ENCODE measurements at places on chromosomes 6 and 20.

DNA sequence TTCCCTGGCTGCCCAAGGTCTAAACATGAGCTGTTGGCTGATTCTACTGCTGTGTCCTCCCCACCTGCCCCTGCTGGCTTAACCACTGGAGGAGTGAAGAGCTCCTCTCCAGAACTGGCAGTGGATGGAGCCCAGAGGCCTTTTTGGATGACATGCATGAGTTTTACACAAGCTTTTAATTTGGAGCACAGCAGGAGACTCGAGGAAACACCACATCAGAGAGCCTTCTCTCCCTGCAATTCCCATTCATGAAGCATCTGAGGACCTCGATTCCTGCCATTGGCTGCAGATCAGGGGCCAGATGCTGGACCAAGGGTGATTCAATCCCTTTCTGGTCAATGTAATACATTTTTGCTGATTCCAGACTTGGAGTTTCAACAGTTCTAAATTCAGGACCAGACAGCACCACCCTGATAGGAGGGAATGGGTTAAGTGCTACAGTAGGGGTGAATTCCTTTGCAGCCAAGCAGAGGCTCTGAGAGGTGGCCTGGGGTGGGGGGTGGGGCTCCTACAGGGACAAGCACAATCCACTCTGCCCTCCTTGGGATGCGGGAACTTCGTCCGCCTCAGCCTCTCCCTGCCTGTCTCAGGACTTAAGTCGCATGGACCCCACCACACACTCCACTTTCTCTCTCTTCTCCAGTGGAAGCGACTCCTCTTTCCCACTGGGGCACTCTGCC lies 599 bp upstream of the PSORS1C1 start:
- DNase-seq, result no peak

DNA sequence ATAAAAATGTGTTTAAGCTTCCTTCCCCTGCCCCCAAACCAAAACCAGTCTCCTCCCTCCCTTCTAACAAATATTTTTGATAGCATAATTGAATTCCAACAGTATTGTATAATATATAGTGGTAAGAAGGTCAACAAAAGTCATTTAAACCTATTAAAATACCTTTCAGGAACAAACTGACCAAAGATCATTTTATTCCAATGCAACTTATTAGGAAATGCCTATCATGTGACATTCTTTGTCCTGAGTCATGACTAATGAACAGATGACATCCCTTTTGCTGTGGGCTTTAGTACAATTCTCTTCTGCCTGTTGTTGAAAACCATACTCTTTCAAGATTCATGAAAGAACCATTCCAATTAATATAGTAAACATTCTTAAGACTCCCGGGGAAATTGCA lies 51.5 kb upstream of the TRAF3IP2 start:
- DNase-seq, result no peak

- no peak for DNase-seq
These were observed 8.0 kb downstream of the ZBTB24 start for GRCh38 chr6:109474995-109475394.

- no peak for DNase-seq
These were observed 94.4 kb upstream of the BMP2 start for GRCh38 chr20:6673071-6673470.

DNA sequence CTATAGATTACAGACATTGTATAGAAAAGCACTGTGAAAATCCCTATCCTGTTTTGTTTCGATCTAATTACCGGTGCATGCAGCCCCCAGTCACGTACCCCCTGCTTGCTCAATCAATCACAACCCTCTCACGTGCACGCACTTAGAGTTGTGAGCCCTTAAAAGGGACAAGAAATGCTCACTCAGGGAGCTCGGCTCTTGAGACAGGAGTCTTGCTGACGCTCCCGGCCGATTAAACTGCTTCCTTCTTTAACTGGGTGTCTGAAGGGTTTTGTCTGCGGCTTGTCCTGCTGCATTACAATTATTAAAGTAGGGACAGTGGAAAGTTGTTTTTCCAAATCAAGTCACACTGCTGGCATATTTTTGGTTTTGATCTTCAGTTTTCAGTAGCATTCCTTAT lies 2.6 kb downstream of the TXLNB start:
- no peak for DNase-seq

GRCh38 chr6:139240161-139241010 lies 51.4 kb downstream of the TXLNB start:
- DNase-seq, result no peak

DNA sequence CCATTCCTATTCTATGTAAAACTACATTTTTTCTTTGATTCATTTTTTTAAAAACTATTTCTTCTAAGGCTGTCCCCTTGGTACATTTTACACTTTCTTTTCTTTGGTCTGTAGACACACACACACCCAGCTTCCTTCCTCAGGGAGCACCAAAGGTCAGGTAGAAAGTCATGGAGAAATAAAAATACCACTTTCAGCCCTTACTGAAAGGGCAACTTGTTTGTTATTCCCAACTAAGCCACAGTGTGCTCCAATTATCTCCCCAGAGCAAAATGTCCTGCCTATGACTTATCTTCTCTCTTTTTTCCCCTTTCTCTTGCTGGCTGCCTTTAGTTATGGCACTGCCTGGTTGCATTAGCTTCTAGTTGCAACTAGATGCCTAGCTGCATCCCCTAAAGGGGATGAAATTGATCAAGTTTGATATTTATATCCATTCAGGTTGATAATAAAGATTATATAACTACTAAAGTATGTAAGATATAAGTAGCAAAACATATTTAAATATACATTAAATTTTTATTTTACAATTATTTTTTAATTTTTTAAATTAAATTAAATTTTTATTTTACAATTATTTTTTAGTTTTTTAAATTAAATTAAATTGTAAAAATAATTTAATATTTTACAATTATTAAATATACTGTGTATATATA lies 21.6 kb upstream of the LRRC1 start:
- DNase-seq, result no peak

- DNase-seq, result peak; percentile 33
These were observed 77.5 kb downstream of the GINS1 start for GRCh38 chr20:25484911-25485511.

DNA sequence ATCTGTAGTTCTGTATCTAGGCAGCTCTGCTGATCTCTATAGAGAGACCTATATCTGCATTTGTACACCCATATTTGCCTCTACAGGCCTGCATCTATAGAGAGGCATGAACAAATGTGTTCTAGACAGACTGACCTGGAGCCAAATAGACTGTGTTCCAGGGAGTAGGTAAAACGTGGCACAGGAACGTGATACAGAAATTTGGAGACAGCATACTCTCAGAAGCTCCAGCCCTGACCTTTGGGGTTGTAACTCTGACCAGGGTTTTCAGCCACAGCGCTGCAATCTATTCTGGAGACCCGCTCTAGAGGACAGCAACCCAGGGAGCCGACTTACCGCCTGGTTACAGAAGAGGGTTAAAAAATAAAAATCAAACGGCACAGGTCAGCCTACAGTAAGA lies 983 bp downstream of the RBBP9 start:
- no peak for DNase-seq

DNA sequence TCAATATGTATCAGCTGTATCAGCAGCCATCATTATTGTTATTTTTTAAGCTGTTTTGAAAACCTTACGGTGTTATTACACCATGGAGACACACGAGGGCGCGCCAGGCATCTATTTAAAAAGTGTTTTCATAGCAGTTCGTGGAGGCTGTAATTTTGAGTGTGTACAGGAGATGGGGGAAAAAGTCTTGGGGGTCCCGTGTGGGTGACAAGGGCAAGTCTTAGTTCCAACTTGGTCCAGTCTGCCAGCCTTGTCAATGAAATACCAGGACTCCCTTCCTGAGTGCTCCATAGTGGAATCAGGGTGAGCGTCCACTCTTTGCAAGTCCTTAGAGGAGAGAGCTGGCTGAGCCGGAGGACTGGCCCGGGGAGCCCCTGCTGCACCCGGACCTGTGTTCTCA lies 43.3 kb downstream of the SLC2A10 start:
- peak; percentile 39 for DNase-seq

GRCh38 chr20:10689385-10689784 lies 15.6 kb upstream of the JAG1 start:
- no peak for DNase-seq

DNA sequence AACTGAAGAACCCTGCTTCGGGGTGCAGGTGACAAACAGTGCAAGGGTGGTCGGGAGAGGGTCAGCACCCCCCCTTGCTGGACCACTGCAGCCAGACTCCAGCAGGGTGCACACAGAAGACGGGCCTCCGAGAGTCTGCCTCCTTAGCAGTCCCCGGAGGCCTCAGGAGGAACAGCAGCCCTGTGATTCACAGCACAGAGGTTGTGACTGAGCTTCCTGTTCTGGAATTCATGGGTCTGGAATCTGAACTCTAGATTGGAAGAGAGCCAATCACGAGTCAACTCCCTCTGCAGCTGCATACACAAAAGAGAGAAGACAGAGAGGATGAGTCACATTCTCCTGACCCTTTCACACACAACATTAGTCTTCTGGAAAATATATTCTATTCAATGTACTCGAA lies 249.0 kb upstream of the OPRM1 start:
- no peak for DNase-seq

- no peak for DNase-seq
These were observed 20.3 kb downstream of the CYB5R4 start for GRCh38 chr6:83879746-83880145.

DNA sequence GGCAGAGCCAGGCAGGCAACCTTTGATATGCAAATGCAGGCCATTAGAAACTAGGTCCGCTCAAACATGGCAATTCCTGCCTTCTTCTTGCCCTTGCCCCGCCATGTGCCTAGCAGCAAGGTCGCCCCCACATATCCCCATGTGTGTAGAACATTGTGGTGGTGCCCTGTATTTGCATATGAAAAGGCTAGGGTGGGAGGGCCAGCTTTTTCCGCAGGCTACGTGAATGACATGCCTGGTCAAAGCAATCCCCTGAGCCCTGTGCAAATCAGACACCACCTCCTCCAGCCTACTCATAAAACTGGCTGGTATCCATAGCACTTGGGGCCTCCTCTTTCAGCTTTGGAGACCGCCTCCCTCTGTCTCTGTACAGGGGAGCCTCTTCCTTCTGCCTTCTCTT lies 31.6 kb downstream of the GSTA2 start:
- no peak for DNase-seq

- DNase-seq, result no peak
These were observed 586 bp upstream of the HMGA1 start for GRCh38 chr6:34236131-34236442.

GRCh38 chr6:84575264-84575663 lies 189.1 kb downstream of the TBX18 start:
- DNase-seq, result no peak

DNA sequence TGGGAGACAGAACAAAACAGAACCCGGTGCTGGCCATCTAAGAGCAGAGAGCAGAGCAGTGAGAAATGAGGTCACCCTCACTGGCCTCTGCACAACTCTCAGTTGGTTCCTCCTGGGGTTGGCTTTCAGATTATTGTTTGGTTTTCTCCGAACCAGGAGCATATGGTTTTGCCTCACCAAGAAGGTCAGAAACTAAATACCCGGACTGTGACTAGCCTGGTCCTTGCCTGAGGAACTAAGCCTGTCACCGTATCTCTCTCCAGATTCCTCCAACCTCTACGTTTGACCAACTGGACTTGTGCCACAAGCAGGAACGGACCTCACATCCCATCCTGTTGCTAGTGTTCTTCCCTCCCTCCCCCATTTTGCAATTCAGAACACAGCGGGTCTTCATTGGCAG lies 450.4 kb upstream of the JARID2 start:
- DNase-seq, result no peak

GRCh38 chr6:43211955-43212354 lies 17.3 kb downstream of the DNPH1 start:
- DNase-seq, result no peak

- DNase-seq, result no peak
These were observed 118.4 kb upstream of the TRAF3IP2 start for GRCh38 chr6:111724039-111724438.

DNA sequence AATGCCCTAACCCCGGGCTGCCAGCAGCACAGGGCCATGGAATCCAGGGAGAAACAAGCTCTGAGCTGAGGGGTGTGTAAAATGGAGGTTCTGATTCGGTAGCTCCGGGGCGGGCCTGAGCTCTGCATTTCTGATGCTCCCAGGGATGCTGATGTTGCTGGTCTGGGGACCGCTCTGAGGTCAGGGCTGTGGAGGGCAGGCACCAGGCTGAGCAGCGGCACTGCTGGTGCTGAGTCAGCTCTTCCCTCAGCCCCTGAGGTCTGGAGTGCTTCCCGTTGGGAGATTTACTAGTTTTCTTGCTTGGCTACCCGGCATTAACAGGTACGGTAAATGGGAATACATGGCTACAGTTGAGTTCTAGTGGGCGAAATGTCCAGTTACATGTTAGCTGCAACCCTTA lies 18.6 kb upstream of the CST3 start:
- no peak for DNase-seq

DNA sequence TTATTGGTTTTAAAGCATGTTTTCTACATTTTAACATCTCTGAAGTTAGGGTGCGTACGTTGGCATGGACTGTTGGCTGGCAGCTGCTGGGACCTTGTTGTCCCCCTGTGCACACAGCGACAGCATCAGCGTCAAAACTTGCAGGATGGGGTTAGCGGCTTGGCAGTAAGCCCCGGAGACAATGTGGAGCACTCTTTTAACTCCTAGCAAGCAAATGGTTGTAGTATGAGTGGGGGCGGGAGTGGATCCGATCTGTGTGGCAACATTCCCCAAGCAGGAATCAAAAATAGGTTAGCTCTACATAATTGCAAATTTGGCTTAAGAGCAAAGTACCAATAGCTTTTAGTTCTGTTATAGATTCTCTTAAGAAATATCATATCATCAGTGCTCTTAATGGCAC lies 70.1 kb downstream of the NRN1 start:
- DNase-seq, result peak; percentile 32

DNA sequence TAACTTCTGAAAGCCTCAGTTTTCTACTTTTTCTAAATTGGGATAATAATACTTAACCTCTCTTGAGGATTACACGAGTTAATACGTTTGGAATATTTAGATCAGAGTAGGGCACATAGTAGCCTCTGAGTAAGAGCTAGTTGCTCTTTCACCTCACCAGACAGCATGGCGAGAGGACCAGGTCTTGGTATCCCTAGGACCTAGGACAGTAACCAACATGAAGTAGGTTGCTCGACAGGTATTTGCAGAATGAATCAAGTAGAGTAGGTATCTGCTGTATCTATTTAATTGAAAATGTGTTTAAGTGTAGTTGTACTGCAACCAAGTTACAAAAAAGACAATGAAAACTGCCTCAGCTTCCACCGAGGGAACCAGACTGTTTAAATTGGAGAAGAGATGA lies 1.4 kb downstream of the CDC5L start:
- no peak for DNase-seq
